Myocyte (in vitro differentiated cells): ENCODE measurements at places on chromosomes 6 and 20.

- no peak for DNase-seq
Observed at GRCh38 chr6:130075879-130076460, 57.6 kb downstream of the L3MBTL3 start.

DNA sequence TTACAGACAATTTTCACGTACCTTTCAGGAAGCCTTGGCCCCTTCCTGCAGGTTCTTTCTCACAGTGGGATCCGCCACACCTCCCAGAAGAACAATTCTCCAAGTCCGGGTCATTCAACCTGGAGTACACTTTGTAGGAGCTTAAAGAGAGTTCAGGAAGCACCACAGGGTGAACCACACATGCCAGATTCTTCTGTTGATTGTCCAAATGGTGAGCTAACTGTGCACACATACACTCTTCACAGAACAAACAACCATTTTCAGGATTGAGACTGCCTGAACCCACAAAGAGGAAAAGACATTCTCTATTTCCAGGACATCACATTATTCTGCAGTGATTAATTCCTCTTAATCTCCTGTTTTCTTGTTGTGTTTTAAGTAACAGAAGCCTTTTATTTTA is 51.0 kb downstream of the SCGN start:
- no peak for DNase-seq

DNA sequence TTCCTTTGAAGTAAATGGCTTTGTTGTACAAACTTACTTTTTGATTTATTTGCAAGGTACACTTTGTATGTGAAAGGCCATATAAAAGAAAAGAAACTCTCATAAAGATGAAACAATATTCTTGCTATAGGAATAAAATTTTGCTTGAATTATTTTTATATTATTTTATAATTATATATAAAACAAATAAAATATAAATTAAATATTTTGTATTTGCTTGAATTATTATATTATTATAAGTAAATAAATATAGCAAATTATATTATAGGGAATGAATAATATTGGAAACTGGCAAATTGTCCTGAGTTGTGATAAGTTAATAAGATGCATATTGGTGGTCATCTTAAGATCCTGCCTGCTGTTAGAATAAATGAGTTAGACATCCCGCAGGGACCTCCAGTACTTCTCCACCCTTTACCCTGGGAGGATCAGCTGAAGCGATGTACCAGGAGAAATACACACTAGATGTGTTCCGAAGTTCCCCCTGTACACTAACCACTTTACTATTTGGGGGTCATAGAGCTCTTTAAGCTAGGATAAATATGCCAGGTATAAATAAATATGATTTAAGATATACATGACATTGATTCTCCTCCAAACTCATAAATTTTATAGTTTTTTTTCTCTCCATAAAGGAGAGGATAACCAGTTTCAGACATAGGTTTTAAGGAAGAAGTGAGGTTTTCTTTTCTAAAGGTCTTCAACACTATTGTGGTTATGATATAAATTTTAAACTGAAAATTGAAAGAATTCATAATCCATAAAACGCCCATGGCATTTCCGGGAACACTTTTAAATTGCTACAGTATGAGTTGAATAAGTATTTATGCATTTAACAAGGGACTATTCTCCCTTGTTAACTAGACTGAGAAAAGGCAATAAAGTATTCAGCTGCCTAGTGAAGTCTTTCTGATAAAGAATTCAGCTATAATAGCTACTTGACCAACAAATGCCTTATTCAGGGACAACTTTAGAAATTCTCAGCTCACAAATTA is 486.3 kb upstream of the MARCKS start:
- DNase-seq: no peak

DNA sequence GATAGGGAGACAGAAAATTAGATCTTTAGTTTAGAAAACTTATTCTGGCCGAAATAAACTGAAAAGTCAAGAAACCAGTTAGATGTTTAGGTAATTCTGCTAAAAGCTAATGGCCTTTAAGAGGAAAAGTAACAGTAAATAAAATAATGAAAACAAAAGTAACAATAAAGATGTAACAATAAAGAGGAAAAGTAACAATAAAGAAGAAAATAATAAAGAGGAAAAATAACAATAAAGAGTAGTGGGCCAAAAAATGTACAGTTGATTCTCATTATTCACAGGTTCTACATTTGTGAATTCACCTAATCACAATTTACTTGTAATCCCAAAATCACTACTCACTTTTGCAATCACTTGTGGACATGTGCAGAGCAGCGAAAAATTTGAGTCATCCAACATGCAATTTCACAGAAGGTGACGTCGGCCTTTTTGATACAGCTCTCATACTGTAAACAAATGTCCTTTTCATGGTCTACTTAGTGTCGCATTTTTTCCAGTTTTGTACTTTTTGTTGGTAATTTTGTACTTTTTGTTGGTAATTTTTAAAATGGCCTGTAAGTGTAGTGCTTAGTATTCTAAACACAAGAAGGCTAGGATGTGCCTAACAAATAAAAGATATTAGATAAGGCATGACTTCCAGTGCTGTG is 24.0 kb downstream of the HBS1L start:
- no peak for DNase-seq

DNA sequence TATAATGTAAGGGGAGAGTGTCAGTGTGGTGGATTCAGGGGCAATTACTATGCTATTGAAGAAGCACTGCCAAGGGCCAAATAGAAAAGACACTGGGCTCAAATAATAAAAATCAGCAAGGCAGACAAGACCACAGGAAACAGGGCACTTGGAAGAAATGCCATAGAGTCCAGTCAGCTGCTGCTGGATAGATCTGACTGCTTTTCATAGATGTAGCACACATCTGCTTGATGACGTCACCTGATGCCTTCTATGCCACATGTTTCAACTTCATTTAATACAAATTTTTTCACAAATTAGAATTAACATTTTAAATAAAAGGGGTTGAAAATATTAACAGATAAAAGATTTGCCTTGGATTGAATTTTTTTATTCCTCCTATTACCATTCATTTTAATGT is 23.9 kb upstream of the AHI1 start:
- peak; percentile 58 for DNase-seq

- no peak for DNase-seq
Observed at GRCh38 chr6:34439442-34439841, 13.6 kb upstream of the RPS10 start.

GRCh38 chr20:25294459-25295385 is 46.8 kb downstream of the PYGB start:
- peak; percentile 83 for DNase-seq

DNA sequence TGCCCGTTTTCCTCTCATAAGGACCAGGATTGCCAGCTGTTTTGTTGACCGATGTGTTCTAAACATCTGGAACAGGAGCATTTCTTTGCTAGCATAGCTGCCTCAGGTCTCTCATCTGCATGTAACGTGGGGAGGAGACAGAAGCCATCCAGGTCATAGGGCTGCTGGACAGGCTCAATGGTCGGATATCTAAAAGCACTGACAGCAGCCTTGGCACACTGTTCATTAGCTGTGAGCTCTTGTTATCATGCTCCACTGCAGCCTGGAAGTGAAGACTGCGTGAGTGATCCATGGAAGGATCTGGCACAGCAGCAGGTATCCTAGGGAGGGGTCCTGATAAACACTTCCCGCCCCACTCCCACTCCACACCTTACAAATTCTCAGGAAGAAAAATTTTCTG is 175.3 kb downstream of the LRFN2 start:
- no peak for DNase-seq

DNA sequence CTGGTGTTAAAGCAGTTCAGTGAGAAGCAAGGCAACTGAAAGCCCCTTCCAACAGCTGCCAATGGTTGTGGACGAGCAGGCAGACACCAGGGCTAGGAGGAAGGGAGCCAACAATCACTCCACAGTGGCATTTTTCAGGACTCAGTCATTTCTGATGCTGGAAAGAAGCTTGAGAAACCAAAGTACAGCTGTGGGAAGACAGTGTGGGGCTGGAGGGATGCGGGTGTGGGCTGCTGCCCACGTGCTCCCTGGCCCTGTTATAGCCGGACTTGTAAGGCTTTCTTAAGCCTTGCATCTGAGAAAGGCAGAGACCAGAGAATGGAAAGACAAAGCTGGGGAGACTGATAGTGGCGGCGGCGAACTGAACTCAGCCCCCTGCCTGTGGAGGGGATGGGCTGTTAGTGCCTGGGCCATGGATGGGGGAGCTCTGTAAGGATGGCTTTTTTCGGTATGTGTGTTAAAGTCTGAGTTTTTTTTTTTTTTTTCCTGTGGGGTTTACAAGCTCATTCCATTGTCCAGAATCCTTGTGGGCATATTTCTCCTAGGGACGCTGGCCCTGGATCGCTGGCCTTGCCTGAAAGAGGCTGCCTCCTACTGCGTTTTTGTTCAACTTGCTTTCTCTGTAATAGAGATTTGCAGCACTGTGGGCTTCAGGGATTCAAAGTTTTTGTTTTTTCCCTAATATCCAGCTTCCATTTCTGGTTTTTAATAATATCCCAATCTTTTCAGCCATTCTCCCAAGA is 91.7 kb downstream of the GJA10 start:
- peak; percentile 97 for DNase-seq

- peak; percentile 2 for DNase-seq
Observed at GRCh38 chr6:38974389-38975151, 74.0 kb upstream of the GLP1R start.

DNA sequence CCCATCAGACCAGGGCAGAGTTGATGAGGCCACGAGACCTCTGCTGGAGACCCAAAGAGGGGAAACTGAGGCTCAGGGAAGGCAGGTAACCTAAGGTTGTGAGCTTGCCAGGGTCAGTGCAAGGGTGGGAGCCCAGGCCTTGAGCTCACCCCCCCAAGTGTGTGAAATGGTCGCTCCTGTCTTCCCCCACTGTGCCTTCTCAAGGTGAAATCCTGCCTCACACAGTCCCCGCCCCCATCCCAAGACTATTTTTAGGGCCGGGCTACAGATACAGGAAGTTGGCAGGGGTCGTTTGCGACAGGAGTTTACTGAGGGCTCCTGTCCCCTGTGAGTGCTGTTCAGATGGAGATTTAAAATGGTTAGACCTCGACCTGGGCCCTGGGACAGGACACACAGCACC is 18.7 kb upstream of the GATA5 start:
- no peak for DNase-seq

- peak; percentile 27 for DNase-seq
Observed at GRCh38 chr6:1770435-1770843, 160.7 kb downstream of the FOXC1 start.

DNA sequence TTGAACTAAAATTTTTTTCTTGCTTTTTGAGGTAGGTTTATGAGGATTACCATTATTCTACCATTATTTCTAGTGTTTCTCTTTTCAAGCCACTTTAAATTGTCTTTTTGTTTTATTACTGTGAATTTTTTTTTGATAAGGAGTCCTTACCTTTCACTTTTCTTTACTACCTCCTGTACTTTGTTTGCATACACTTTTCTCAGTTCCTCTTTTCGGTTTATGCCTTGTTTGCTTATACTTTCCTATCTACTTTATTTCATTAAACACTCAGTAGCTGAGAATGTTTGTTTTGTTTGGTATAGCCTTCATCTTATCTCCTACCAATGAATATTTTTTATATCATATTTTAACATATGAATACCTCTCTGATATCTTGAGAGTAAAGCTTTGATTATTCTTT is 147.9 kb downstream of the TFAP2B start:
- no peak for DNase-seq

DNA sequence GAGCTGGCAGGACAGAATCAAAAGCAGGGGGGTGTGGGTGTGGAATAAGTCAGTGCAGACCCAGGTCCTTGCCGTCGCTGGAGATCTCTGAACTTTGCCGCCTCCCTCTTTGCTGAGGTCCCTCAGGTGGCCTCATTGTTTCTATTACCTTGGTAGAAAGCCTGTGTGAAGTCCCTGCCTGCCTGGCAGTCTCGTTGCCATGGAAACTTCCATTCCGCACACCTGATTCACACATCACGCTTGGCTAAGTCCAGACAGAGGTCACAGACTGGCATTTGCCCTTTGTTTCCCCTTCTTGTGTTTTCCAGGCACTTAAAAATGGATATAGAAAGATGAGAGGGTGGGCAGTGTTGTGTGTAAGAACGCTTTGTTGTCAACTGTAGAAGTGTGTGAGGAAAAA is 260.6 kb downstream of the PRL start:
- no peak for DNase-seq

DNA sequence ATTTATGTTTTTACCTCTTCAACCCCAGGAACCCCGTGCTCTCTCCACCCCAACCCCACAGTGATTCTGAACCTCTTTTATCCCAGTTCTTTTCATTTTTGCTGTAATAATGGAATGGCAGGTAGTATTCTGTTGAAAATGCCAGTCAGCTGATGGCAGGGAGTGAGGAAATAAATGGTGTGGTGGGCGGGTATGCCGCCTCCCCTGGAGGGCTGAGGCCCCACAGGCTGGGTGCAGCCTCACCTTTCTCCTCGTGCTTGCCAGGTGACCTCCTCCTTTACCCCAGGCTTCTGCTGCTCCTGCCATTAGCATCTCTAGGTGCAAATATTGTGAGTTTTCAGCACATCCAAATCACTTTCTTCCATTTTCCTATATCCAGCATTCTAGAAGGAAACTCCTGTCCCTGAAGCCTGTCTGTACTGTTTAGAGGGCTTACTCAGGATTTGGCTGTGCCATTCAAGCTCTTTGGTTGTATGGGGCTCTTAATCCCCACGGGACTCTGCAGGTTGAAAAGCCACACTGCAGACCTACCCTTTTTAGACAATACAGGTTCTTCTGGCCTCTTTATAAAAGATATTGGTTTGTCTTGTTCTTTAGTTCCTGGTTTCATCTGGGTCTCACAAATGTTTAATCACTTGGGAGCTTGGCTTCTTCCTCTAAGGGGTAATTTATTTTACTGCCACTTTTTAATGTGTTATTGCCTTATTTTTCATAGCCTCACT is 201.8 kb downstream of the JARID2 start:
- DNase-seq: no peak

DNA sequence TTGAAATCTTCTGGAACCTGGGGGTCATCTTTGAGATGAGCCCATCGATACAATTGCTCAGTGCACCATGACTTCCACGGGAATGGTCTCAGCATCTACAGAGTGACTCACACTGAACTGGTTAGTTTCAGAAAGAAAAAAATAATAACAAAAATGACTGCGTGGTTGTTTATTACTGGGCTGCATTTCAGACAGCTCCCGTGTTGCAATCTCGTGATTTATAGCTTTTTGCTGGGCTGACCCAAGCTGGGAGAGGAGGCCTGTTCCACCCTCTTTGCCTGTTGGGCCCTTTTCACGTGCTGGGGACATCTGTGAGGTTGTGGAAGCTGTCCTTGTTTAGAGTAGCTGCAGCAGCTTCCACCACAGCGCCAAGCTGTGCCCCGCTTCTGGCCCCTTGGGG is 225.5 kb downstream of the BMP7 start:
- no peak for DNase-seq

DNA sequence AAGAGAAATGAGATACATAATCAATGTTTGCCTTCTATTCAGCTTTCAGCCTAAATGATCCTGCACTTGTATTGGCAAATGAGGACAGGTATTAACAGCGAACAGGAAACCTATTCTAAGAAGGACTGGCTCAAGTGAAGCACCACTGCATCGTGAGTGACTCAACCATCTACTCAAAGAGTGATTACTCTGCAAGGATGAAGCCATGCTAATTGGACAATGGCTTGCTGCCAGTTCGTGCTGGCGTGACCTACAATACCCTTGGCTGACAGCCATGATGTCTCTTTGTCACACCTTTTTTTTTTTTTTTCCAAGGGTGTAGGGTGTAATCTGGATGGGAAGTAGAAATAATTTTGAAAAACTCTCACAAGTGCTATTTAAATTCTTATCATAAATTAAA is 104.9 kb downstream of the GJA10 start:
- DNase-seq: peak; percentile 59

GRCh38 chr6:12943549-12943948 is 227.0 kb downstream of the PHACTR1 start:
- DNase-seq: no peak

- DNase-seq: peak; percentile 91
Observed at GRCh38 chr6:30885999-30886896, 1.9 kb downstream of the DDR1 start.
